ENCODE measurements at places on chromosomes 2 and 18.

DNA sequence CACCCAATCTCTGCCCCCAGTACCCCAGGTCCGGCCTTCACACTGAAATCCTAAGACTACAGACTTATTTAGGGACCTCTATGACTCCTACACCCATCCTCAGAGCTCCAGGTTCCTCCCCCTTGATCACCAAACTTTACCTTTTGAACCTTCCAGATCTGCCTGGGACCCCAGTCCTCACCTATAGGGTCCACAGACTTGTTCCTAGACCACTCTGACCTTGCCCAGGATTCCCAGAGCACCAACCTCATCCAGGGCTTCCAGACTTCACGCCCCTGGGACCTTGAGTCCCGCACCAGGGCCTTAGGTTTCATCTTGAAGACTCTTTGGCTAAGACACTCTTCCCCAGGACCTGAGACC lies 462 bp downstream of the CHCHD5 start:
- DNase-seq, result no peak

DNA sequence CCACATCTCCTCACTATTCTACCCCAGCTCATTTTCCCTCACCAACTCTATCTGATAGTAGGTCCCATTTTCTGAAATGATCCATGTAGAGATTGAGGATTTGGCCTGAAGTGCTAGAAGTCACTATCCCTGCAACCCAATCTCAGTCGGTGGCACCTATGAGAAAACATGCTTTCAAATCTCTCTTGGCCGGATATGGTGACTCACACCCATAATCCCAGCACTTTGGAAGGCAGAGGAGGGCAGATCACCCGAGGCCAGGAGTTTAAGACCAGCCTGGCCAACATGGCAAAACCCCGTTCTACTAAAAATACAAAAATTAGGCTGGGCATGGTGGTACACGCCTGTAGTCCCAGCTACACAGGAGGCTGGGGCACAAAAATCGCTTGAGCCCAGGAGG lies 19.1 kb upstream of the MARCHF4 start:
- no peak for DNase-seq

DNA sequence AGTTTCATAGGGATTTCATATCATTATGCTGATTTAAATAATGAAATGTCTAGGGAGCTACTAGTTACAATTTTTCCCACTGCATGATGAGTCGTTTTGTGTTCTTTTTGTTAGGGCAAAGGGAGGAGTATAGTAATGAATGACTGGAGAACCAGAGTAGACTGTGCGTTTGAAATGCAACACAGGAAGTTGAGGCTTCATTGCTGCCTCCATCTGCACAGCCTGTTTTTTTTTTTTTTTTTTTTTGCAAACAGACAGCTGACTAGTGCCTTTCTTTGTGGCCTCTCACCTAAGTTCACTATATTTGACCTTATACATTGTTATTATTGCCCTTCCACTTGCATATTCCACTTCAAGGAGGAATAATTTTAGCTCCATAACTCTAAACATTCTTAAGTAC lies 286.7 kb upstream of the LRRTM1 start:
- no peak for DNase-seq

- DNase-seq, result no peak
These were observed 277.9 kb upstream of the SIX3 start for GRCh38 chr2:44663471-44664073.

GRCh38 chr2:242013771-242014170 lies 144.2 kb downstream of the RTP5 start:
- DNase-seq, result no peak
